Osteoblast (primary cell): ENCODE measurements at places on chromosomes 13 and 19. TPM values are rescaled to one million over a fixed set of nuclear protein-coding genes. Genes with fewer than 3 reads are reported as not detected.

DNA sequence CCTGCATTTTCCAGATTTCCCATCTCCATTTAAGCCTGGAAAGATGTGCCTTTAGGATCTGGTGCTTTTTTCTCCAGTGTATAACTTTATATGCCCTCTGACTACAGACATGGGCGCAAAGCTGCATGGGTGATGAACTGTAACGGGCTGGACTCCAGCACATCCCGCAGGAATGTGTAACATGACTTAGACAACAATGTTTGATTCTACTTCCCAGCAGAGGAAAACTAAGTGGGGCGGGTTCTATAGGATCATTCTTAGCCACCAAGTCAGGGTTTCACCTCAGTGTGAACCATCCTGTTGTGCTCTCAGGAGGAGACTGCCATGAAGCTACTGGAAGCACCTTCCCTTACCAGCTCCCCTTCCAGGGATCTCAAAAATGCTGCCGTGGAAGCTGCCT is 93.2 kb upstream of the SERP2 start:
- no peak for DNase-seq

DNA sequence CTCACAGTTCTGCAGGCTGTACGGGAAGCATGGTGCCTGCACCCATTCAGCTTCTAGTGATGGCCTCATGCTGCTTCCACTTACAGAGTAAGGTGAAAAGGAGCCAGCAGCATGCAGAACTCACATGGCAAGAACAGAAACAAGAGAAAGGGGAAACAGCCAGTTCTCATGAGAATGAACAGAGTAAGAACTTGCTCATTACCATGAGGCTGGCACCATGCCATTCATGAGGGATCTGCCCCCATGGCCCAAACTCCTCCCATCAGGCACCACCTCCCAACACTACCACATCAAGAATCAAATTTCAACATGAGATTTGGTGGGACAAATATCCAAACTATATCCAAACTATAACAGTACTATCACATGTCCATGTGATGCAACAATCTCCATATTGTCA is 72.1 kb downstream of the KATNAL1 start:
- DNase-seq, result no peak

- DNase-seq, result peak; percentile 74
Measured at GRCh38 chr13:32278426-32278825, 36.7 kb downstream of the ZAR1L start.

GRCh38 chr13:62046512-62046911 is 630.9 kb upstream of the PCDH20 start:
- no peak for DNase-seq

GRCh38 chr19:17282488-17283125 is 906 bp downstream of the ANKLE1 start:
- DNase-seq, result peak; percentile 99

EXOSC5 gene
- total RNA-seq, result 13.3 and 14.5 TPM in 2 replicates

VSTM2B gene
- total RNA-seq, result not detected in 2 replicates

NKG7 gene
- not detected in 2 replicates for total RNA-seq
